Lung (tissue), 17 donors: ENCODE measurements at places on chromosomes 1 and 21.

- DNase-seq: no peak
Measured at GRCh38 chr1:231750296-231750695, 123.7 kb downstream of the DISC1 start.

DNA sequence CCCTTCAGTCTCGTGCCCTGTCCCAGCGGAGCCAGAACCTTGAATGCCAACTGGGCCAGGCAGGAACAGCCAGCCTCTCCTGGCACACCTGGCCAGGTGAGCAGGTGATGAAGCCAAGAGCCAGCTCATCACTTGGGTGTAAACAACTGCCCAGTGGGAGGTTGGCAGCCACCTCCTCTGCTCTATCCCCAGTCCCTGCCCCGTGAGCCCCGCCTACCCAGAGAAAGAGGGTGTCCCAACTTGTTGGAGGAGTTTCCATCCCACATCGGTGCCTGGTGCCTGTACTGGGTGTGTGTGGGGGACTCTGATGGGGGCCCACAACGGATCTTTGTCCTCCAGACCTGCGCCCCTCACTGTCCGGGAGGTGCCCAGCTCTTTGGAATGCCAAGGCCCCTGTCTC lies 17.8 kb upstream of the FAM131C start:
- DNase-seq: no peak

DNA sequence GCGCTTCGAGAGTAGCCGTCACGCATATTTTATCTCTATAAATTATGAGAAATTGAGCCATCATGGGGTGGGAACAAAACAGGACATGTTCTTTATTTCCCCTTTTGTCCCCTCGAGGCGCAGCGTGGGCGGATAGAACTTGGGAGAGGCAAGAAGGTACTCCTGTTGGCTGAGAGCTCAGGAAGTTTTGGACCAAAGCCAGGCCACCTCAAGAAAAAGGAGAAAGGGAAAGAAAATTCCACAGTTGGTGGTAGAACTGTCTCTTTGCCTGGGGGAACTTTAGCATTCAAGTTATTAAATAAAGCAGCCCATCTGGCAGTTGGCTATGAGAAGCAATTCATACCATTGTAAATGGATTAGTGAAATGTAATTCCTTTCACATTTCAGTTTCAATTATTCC lies 76.4 kb upstream of the DSCAM start:
- no peak for DNase-seq

DNA sequence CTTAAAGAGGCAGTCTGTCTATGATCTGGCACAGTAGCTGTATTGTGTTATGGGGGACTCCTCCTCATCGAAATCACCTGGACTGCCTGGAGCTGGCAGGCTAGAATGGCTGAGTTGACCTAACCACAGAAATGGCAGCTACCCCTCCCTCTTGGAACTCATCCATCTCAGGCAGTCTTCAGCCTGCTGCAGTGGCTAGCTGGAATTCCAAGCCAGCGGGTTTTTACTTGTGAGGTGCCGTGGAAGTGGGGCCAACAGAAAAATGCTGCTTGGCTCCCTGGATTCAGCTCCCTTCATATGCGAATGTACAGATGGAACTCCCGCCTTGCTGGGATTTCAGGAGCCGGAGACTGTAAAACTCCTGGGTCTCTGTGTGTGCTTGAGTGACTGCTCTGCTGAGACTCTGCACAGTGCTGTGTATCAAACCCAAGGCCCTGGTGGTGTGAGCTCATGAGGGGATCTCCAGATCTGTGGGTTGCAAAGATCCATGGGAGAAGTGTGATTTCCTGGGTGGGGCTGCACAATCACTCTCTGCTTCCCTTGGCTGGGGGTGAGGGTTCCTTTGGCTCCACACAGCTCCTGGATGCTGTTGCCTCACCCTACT lies 316.9 kb downstream of the CTH start:
- no peak for DNase-seq

DNA sequence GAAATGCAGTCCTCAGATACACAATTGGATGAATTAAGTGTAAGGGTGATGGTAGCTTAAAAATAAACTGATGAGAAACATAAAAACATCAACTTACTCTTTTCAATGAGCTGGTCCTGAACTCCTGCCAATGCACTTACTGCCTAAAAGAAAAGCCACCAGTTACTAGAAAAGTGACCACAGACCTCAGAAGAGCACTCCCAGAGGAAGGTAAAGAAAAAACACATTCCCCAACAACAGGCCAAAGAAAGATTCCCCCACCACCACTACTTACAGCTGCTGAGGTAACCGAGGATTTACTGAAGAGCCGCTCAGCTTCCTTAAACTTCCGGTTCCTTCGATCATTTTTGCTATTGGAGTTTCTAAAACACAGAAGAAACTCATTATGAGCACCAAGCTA lies 5.4 kb downstream of the MEAF6 start:
- DNase-seq: no peak

DNA sequence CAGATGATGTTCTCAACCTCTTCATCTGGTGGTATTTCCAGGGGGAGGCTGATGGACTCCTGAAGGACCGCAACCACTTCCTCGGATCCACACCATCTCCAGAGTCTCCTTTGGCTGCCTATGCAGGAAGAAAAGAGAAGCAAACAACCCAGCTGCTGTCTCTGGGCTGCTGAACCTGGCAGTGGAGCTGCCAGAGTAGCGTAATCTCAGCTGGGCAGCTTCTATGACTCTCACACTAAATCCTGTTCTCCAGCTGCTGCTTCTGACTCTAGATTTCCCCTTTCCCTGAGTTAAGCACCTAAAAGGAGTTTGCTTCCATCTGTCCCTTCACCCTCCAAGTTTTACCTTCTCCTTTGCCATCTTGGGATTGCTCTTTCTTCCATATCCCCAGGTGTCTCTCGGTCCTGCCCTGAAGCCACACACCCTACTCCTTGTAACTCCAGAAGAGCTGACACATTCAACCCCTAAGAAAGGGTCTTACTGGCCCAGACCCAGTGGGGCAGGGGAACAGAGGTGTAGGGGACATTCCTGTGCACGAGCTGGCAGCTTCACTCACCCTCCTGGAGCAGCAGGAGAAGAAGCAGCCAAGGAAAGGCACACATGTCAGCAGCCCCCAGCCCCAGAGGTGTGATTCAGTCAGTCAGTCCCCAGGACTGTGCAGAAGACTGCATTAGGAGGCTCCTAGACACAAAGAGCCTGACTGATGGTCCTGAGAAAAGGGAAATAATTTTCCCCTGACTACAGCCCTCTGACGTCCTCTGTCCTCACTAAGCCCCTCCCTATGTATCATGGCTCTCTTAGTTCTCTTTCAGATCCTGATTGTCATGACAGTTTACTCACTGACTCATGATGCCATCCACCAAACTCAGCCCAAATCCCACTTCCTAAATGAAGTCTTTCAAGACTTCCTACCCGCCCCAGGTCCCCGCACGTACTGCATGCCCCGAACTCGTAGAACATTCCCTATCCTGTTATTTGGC lies at the start of gene SLAMF9:
TSS of gene SLAMF9 (minus strand) at position 702 of the 980 bp plus-strand sequence. CDS start at position 602, 100 bp downstream.
- DNase-seq: no peak

GRCh38 chr1:185668013-185668412 lies 66.2 kb upstream of the HMCN1 start:
- DNase-seq: no peak

GRCh38 chr1:155322571-155322952 lies 1.9 kb downstream of the RUSC1 start:
- DNase-seq: peak; percentile 61

GRCh38 chr1:173823781-173824314 lies 625 bp upstream of the DARS2 start:
- DNase-seq: no peak

GRCh38 chr1:99969260-99969728 lies 502 bp upstream of the SLC35A3 start:
- no peak for DNase-seq

DNA sequence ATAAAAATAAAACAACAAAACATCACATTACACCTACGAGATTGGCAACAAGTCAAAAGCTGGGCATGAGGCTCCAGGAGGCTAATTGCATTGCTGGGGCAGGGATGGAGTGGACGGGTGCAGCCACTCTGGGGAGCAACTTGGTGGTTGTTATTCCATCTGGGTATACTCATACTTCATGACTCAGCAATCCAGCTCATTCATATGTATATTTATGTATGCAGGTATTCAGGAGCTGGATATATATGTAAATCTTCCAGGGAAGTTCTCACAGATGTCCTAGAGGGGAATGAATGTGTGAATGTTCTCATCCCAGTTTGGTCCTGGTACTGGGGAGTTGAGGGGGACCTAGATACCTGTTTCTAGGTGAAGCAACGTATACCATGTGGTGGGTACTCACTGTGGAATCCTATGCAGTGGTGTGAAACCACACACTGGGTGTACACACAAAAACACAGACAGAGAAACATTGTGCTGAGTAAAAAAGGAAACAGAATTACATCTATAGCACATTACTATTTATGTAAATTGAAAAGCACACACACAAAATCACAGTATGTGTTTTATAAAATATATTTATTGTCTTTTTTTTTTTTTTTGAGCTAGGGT lies 79.7 kb upstream of the RAB4A start:
- DNase-seq: no peak

GRCh38 chr1:153831026-153831425 lies 55.8 kb downstream of the SLC27A3 start:
- no peak for DNase-seq

GRCh38 chr1:47872886-47873285 lies 124.3 kb downstream of the TRABD2B start:
- DNase-seq: no peak

- no peak for DNase-seq
Measured at GRCh38 chr1:90970208-90970607, 51.6 kb downstream of the ZNF644 start.

DNA sequence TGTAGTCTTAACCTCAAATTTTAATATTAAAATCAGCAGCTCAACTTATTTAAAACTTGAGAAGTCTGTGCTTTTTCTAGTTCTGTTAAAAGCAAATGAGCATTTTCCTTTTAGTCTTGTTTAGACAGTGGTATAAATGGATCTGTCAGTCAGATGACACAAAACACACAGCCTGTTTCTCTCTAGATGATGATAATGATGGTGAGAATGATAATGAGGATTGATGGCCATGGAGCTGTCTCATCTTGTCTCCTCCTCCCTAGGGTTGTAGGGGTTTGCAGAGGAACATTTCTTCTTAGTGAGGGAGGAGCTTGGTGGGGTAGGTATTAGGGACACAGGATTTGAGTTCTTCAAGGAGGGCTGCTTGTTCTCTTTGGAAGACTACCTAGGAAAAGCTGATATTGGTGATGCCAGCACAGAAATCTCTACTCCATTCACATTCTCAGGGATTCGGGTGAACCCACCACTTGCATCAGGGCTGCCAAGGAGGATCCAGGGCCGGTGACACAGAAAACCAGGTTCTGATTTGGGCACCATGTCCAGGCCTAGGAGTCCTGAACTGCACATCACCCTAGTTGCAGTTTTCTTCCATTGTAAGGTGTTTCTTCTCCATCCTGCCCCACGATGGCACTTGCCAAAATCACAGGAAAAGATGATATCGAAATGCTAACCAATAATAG lies 147.6 kb downstream of the RHOU start:
- no peak for DNase-seq

- no peak for DNase-seq
Measured at GRCh38 chr1:81007024-81007423, 793.7 kb upstream of the ADGRL2 start.

DNA sequence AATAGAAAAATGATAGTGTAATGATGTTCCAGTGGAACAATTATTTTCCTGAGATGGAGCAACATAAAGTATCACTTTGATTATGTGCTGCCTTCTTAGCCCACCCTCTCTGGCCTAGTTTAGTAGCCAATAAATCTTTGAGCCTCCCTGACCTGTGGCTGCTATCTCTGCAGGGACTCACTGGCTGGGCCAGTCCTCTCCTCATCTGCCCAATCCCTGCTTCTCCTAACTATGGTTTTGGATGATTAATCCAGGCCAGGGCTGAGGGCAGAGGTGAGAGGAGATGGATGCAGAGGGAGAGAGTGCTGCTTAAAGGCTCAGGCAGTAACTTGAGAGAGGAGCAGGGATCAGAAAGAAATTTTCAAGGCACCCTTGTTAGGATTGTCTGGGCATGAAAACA lies 89.0 kb upstream of the CD34 start:
- DNase-seq: no peak
